ENCODE measurements at places on chromosomes 2 and 18. TPM values are rescaled to one million over a fixed set of nuclear protein-coding genes. Genes with fewer than 3 reads are reported as not detected.

Gene PKP4
- total RNA-seq: 25.6 TPM

Gene LTBP1
- 29.1 TPM for total RNA-seq

Gene CYTIP
- not detected for total RNA-seq

Gene PLEKHM3
- 5.1 TPM for total RNA-seq

Gene AGXT
- total RNA-seq: not detected

Gene TBR1
- 0.11 TPM for total RNA-seq

Gene LYPD6
- 0.06 TPM for total RNA-seq

Gene SPHKAP
- not detected for total RNA-seq

Gene UGT1A8
- total RNA-seq: not detected

Gene FAM110C
- 0.14 TPM for total RNA-seq

Gene IL1F10
- not detected for total RNA-seq

Gene UGT1A6
- 1.3 TPM for total RNA-seq

Gene STPG4
- not detected for total RNA-seq

Gene ESPNL
- 0.44 TPM for total RNA-seq

Gene TEX261
- total RNA-seq: 90.1 TPM

Gene RAX
- not detected for total RNA-seq

Gene DYSF
- total RNA-seq: 1.2 TPM

Gene HOXD1
- total RNA-seq: 0.28 TPM

Gene EGR4
- 0.27 TPM for total RNA-seq

Gene HOXD3
- 0.15 TPM for total RNA-seq

Gene DIPK1C
- not detected for total RNA-seq

Gene DCTN1
- 159 TPM for total RNA-seq

Gene EPG5
- total RNA-seq: 5.6 TPM

Gene UGT1A4
- total RNA-seq: not detected

Gene AP1S3
- total RNA-seq: 23.7 TPM

Gene CPO
- total RNA-seq: not detected

Gene UCN
- 2.2 TPM for total RNA-seq
